Stomach (tissue), 19 donors: ENCODE measurements at places on chromosomes 2 and 18. TPM values are rescaled to one million over a fixed set of nuclear protein-coding genes. Genes with fewer than 3 reads are reported as not detected.

Gene CYP1B1
- 42.7 TPM for total RNA-seq

Gene BOD1L2
- not detected for total RNA-seq

Gene ANKRD30B
- not detected for total RNA-seq

DNA sequence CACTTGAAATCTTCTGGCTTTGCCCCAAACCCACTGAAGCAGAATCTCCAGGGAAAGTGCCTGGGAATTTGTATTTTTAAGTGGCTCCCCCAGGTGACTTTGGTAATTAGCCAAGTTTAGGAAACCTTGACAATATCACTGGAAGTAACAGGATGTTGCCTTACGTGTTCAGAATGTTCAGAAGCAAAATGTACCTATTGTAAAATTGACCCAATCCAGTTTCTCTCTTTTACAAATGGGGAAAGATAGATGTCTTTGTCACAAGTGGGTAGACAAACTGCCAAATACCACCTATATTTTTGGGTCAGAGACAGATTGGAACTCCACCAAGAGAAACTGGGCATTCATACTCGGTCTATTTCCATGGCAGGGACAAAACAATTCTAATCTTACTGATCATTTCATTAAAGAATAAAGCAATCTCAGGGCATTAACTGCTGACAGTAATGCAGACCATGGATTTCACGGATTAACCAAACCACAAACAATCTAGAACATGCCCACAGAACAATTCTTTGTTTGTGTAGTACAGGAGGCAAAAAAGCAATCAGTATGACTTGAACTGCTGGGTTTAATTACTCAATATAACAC lies 255.8 kb downstream of the ERBB4 start:
- H3K27me3 ChIP-seq: no peaks in the 10 kb centered on the region
- H3K36me3 ChIP-seq: no peaks in the 10 kb centered on the region
- H3K4me1 ChIP-seq: no peaks in the 10 kb centered on the region

- no peaks in the 10 kb centered on the region for H3K27me3 ChIP-seq
- H3K4me1 ChIP-seq: no peaks in the 10 kb centered on the region
- peaks cover 99% of the 10 kb centered on the region for H3K36me3 ChIP-seq
- DNase-seq: no peak
- no peak overlapping the region for H3K27ac ChIP-seq
These were observed 66.7 kb downstream of the MBD2 start for GRCh38 chr18:54157646-54158385.

DNA sequence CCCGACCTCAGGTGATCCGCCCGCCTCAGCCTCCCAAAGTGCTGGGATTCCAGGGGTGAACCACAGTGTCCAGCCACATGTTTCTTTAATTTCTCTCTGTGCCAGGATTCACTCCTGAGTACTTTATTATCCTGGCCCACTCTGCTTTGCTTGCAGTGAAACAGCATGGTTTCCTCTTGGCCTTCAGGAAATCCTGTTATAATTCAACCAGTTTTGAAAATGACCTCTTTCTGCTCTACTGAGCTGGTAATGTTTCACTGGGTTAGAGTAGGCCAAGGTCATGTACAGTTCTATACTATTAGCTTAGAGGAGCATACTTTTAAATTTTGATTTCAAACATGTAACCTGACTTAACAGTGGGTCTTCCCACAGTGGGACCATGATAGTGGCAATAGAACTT lies 90.6 kb upstream of the PELI1 start:
- H3K27me3 ChIP-seq: no peaks in the 10 kb centered on the region
- H3K4me1 ChIP-seq: no peaks in the 10 kb centered on the region
- H3K27ac ChIP-seq: no peak overlapping the region
- DNase-seq: no peak
- H3K4me3 ChIP-seq: no peak overlapping the region

DNA sequence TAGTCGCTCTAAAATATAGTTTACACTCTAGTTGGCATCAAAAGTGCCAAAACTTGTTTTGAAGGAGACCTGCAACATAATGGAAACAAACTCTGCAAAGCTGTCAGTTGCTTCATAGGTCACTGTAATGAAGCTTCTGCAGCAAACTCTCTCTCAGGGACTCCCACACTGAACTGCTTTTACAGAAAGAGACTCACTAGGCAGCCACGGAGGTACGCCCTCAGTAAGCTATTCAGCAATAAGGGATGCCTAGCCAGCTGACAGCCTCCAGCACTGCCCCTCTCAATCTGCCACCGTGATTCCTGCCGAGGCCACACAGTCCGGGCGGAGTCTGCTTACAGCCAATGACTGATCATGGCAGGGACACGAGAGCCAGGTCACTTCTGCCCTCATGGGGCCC lies 51.1 kb downstream of the COLEC12 start:
- peaks cover 14% of the 10 kb centered on the region for H3K4me1 ChIP-seq
- H3K36me3 ChIP-seq: no peaks in the 10 kb centered on the region
- H3K27ac ChIP-seq: peak overlapping the region; percentile 74
- H3K27me3 ChIP-seq: no peaks in the 10 kb centered on the region
- H3K4me3 ChIP-seq: no peak overlapping the region
- DNase-seq: peak; percentile 77

DNA sequence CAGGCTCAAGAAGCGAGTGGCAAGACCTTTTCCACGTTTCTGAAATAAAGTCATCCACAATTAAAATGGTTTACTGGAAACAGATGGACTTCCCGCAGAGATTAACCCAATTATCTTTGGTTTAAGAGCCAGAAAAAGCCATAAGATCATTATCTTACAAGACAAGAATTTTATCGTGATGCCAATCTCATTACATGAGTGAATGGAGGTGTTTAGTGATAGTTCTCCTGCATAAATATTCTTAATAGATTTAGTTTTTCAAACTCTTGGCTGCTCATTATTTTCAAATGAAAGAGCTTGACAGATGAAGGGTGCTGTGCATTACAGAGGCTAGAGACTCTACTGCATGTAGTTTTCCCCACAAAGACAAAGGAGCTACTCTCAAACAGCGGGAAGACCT lies 1028.4 kb upstream of the PIK3C3 start:
- DNase-seq: no peak
- no peaks in the 10 kb centered on the region for H3K36me3 ChIP-seq
- no peak overlapping the region for H3K27ac ChIP-seq
- no peaks in the 10 kb centered on the region for H3K4me1 ChIP-seq
- no peaks in the 10 kb centered on the region for H3K27me3 ChIP-seq

GRCh38 chr18:28974504-28974903 lies 797.6 kb upstream of the CDH2 start:
- H3K27me3 ChIP-seq: no peaks in the 10 kb centered on the region
- no peaks in the 10 kb centered on the region for H3K36me3 ChIP-seq
- DNase-seq: no peak
- no peak overlapping the region for H3K4me3 ChIP-seq
- no peaks in the 10 kb centered on the region for H3K4me1 ChIP-seq

DNA sequence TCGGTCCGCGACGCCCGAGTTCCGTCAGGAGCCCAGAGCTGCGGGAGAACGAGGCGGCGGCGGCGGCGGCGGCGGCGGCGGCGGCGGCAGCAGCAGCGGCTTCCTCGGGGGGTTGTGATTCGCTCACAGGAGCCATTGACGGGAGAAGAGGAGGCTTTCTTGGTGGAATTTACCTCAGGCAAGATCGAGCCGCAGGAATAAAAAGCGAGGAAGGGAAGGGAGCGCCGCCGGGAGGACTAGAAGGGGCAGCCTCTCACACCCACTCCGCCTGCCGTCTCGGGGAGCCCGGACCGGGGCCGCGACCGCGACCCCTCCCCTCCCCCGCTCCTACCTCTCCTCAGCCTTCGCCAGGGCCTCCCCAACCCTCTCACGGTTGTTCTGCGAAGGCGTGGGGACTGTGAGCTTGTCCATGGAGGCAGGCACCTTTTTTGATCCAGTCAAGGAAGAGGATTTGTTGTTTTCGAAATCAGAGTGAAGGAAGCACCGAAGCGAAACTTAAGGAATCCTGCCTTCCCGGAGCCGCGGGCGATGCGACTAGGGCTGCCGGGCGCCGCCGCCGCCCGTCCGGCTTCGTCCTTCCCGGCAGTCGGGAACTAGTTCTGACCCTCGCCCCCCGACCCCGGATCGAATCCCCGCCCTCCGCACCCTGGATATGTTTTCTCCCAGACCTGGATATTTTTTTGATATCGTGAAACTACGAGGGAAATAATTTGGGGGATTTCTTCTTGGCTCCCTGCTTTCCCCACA lies 506 bp downstream of the BMPR2 start:
- H3K27me3 ChIP-seq: no peaks in the 10 kb centered on the region
- H3K4me1 ChIP-seq: peaks cover 22% of the 10 kb centered on the region
- peak overlapping the region; percentile 91 for H3K27ac ChIP-seq
- H3K4me3 ChIP-seq: peak overlapping the region; percentile 96

DNA sequence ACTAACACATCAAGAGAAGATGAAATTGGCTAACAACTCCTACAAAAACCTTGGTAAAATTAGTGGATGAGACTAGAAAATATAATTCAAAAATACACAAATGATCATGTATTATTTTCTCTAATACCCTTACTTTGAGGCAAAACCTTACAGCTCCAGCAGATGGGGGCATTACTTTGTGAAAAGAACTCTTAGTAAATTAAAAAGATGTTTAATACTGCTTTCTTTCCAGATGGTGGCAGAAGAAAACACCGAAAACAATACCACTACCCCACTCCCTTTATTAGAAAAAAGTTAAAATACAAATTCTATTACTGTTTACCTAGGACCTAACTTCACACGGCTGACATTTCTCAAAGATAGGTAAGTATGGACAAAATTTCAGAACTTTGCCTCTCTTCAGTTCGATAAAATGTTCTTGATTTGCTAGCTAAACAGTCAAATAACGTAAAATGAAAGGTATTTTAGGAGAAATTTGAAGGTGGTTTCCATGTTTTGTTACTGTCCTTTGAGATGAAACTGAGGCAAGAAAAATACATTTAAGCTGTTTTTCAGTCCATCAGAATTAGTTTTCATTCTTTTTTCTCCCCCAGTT lies 30.6 kb downstream of the ORC4 start:
- no peak overlapping the region for H3K27ac ChIP-seq
- peak; percentile 63 for DNase-seq
- H3K4me3 ChIP-seq: no peak overlapping the region
- no peaks in the 10 kb centered on the region for H3K27me3 ChIP-seq

DNA sequence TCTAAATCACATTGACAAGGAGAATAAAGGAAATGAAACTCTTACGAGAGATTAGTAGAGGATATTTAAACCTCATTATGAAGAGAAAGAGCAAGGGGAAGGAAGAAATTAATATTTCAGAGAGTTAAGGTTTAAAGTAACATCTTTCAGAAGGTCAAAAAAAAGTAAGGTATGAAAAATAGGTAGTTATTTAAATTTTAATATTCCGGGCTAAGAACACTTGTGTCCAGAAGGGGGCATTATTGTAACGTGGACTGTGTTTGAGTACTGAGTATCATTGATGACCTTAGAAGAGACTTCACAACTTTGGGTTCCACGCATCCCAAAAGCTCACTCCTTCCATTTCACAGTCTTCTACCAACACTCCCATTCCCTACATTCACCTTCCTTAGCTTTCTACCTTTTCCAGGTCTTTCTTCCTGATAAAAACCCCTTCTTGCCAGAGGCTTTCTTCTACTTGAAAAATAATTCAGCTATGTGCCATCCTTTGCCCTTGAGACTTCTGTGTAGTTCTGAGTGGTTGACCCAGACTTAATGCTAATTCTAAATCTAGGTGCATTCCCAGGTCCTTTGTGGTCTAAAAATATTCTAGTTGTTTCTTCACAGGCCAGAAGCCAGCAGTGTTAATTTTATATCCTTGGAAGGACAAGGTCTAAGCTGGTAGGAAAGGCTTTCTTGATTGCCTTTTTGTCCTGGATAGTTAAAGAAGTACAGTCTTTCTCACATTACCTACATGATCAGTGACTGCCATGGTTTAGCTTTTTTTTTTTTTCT lies 16.5 kb downstream of the DYNC1I2 start:
- peaks cover 30% of the 10 kb centered on the region for H3K36me3 ChIP-seq
- no peak overlapping the region for H3K27ac ChIP-seq
- no peak overlapping the region for H3K4me3 ChIP-seq
- H3K27me3 ChIP-seq: no peaks in the 10 kb centered on the region
- peaks cover 7% of the 10 kb centered on the region for H3K4me1 ChIP-seq

- no peak for DNase-seq
- H3K27ac ChIP-seq: no peak overlapping the region
- peaks cover 17% of the 10 kb centered on the region for H3K27me3 ChIP-seq
- no peak overlapping the region for H3K4me3 ChIP-seq
- no peaks in the 10 kb centered on the region for H3K4me1 ChIP-seq
These were observed 14.2 kb upstream of the SKA1 start for GRCh38 chr18:50360611-50361010.

DNA sequence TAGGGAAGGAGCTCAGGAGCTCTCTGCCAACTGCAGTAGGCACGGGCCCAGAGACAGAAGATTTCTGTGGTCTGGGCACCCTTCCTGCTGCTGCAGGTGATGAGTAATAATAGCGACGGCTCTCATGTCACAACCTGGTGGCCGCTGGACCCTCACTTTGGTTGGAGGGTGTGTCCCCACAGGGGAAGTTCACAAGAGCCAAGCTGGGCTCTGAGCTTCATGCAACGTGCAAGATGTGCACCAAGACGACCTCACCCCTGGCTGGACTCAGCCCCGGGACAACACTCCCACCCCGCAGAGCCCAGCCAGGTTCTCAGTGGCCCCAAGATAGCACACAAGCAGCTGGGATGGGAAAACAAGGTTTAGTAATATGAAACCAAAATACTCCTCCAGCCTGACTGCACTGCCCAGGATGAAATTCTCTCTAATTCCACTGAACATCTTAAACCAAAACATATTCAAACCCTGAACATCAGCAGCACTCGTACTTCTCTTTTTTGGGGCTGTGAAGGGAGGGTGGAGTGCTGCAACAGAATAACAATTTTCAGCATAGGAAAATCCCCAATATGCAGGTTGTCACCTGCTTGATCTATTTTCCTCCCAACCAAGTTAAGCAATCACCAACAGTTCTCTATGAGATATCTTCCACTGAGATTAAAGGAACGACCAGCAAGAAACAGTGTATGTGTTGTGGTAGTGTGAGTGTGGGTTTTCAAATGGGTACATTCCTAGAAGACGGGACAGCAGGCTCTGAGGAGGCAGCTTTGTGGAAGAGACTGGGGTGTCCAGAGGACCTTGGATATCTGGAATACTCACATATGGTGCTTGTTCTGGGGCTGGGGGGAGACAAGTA lies 26.5 kb downstream of the BCL2 start:
- H3K36me3 ChIP-seq: no peaks in the 10 kb centered on the region
- H3K27ac ChIP-seq: peak overlapping the region; percentile 35
- H3K27me3 ChIP-seq: no peaks in the 10 kb centered on the region
- no peaks in the 10 kb centered on the region for H3K4me1 ChIP-seq
- no peak for DNase-seq
- H3K4me3 ChIP-seq: no peak overlapping the region
